ENCODE measurements at places on chromosomes 4 and X. TPM values are rescaled to one million over a fixed set of nuclear protein-coding genes. Genes with fewer than 3 reads are reported as not detected.

The PGAM4 gene
- not detected for total RNA-seq

The MAPK10 gene
- 24.1 TPM for total RNA-seq

The RIPPLY1 gene
- not detected for total RNA-seq

The ATP6AP1 gene
- total RNA-seq: 51.4 TPM

The FAM149A gene
- total RNA-seq: 51.4 TPM

The ADAMTS3 gene
- total RNA-seq: 0.33 TPM

The IDUA gene
- 37.6 TPM for total RNA-seq

The TMEM154 gene
- total RNA-seq: 0.52 TPM

The EDNRA gene
- total RNA-seq: 1.3 TPM

The TSPYL2 gene
- 28.3 TPM for total RNA-seq

The SLC16A2 gene
- 7.3 TPM for total RNA-seq

The FBXO8 gene
- total RNA-seq: 3.6 TPM

The F11 gene
- 53.1 TPM for total RNA-seq

GRCh38 chrX:53288189-53288588, 6.8 kb upstream of the IQSEC2 start:
- DNase-seq: peak; percentile 12

DNA sequence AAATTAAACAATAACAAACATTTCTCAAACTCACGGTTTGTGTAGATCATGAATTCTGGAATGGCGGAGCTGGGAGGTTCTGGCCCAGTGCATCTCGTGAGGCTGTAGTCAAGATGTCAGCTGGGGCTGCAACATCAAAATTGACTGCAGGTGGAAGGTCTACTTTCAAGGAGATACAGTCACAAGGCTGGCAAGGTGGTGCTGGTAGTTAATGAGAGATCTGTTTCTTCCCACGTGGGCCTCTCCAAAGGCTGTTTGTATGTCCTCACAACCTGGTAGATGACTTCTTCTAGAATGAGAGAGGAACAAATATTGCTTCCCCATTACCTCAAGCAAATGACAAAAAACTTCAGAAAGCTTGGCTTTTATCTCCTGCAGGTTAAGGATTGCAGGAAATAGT, 8.0 kb upstream of the PRDX4 start:
- DNase-seq: no peak

DNA sequence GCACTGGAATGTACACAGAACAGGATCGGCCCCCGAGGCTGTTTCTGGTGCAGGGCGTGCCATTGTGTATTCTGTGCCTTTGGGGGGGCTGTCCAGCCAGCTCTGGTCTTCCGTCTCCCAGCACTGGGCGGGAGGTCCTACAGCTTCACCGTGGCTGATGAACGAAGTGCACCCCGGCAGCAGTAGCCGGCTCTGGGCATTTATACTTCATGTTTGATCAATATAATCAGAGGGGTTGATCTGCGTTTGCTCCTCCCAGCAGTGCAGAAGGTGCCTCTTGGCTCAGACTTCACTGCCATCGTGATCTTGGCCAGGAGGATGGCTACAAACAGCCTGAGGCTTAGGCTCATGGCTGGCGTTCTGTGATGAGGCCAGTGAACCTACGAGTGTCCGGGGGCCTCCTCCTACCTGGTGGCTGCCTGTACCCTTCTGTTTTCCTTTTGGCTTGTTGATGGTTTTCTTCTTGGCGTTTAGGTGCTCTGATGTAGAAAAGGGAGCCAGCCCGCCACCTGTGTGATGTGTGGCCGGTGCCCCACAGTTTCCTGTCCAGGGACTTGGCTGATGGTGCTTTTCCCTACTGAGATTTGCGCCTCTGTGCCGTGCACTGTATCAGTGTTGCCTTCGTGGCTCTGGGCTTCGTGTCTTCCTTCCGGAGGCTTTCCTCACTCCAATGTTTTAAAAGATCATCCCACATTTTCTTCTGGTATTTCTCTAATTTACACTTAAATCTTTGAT, 31.2 kb upstream of the HGFAC start:
- no peak for DNase-seq

DNA sequence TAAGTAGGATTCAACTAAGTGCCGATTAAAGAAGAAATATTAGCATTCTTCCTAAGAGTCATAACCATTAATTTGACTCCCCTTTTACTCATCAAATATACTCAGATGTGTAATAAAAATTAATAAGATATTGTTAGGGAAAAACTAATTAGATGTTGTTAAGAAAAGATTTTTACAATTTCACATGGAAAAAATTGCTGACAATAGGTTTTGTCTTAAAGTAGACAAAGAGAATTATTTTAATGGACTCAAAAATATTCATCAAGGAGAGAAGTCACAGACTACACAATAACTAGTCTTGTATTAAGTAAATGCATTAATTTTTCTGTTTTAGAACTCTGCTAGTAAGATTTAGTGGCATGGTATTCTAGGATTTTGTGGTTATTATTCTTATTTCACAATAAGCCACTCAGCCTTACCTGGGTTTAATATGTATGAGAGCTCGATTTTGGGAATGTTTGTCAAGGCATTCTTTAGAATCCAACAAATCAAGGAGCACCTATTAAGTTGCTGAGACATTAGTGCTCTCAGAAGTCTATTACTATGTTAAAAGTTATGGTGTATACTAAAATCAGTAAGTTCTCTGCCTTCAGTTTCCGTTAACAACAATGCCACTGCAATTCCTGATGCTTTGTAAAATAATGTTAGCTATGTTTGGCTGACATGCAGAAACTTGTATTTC, 110.2 kb upstream of the UGT8 start:
- no peak for DNase-seq

- DNase-seq: no peak
Measured at GRCh38 chrX:152588206-152588605, 49.5 kb upstream of the GABRQ start.

DNA sequence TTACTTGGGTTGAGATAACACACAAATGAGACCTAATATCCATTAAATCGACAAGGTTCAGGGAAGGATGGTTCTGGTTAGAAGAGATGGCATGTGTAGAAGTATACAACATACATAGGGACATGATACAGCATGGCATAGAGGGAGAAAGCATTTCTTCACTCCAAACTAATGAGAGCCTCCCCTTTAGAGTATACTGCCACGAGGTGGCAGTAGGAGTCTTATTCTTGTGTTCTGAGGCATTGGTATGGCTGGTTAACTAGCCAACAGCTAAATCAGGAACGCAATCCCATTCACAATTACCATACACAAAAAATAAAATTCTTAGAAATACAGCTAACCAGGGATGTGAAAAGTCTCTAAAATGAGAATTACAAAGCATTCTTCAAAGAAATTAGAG, 29.1 kb upstream of the TRO start:
- peak; percentile 27 for DNase-seq

DNA sequence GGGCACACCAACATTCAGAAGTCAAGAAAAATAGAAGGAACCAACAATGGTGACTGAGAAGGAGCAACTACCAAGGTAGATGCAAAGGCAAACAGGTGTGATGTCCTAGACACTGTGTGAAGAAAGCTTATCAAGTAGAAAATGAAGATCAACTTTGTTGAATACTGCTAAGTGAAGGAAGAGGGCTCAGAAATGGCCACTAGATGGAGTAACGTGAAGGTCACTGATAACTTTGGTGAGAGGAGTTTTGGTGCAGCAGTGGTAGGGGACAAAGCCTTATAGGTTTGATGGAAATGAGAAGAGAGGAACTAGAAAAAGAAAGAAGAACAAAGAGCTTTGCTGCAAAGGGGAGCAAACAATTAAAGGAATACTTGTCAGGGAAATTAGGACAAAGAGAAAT, 23.5 kb downstream of the OTC start:
- peak; percentile 6 for DNase-seq

GRCh38 chrX:134963041-134963440, 27.8 kb upstream of the SMIM10 start:
- no peak for DNase-seq

- DNase-seq: no peak
Measured at GRCh38 chr4:150212485-150212884, 134.2 kb downstream of the DCLK2 start.

DNA sequence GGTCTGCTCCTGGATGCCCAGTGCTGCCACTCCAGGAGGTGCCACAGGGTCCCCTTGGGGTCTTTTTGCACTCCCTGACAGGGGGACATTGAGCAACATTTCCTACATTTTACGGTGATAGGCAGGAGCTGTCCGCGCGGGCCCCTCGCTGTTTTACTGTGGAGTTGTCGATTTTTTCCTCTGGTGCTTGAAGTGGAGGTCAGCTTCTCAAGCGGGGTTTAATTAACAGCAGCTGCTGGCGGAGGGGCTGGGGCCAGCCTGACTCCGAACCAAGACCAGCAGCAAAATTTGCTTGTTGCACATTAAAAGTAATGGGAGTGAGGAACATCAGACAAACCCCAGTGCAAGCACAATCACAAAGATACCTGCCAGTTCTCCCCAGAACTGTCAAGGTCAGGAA, 13.2 kb upstream of the SH3TC1 start:
- no peak for DNase-seq

- DNase-seq: no peak
Measured at GRCh38 chrX:113959912-113960626, 623.8 kb upstream of the HTR2C start.

DNA sequence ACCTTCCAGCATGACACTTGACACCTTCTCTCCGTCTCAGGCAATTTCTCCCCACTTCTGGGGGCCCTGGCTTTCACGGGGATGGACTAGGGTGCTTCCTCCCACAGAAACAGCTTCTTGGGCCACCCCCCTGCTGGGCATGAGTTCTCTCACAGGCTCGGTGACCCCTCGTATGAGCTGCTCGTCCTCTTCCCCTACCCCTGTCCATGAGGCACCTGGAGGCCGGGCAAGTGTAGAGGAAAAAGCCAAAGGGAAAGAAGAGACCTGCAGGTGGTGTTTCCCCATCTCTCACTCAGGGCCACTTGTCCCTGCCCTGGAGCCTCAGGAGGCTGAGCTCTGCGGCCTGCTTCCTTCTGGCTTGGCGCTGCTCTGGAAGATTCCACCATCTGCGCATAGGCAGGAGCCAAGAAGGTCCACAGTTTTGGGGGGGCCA, 1.9 kb upstream of the RGS12 start:
- DNase-seq: no peak

DNA sequence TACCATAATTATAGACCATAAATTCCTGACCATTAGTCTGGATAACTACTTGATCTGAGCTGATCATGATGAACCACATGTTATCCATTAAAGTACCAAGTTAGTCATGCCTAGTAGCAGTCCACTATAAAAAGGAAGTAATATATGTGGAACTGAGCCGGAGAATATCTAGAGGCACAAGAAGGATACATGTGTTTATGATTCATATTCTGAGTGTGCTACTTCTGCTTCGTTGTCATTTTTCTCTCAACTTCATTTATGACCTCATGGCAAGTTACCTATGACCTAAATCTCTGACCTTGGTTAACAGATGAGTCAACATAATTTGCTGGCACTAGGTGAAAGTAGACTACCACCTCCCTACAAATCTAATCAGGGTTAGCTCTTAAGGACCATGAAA, 56.5 kb upstream of the ANKRD17 start:
- no peak for DNase-seq

GRCh38 chr4:98657531-98658286, 702 bp downstream of the TSPAN5 start:
- no peak for DNase-seq

- DNase-seq: no peak
Measured at GRCh38 chr4:99653916-99654315, 3.7 kb downstream of the C4orf54 start.

GRCh38 chrX:16897445-16897844, 27.3 kb upstream of the RBBP7 start:
- no peak for DNase-seq

DNA sequence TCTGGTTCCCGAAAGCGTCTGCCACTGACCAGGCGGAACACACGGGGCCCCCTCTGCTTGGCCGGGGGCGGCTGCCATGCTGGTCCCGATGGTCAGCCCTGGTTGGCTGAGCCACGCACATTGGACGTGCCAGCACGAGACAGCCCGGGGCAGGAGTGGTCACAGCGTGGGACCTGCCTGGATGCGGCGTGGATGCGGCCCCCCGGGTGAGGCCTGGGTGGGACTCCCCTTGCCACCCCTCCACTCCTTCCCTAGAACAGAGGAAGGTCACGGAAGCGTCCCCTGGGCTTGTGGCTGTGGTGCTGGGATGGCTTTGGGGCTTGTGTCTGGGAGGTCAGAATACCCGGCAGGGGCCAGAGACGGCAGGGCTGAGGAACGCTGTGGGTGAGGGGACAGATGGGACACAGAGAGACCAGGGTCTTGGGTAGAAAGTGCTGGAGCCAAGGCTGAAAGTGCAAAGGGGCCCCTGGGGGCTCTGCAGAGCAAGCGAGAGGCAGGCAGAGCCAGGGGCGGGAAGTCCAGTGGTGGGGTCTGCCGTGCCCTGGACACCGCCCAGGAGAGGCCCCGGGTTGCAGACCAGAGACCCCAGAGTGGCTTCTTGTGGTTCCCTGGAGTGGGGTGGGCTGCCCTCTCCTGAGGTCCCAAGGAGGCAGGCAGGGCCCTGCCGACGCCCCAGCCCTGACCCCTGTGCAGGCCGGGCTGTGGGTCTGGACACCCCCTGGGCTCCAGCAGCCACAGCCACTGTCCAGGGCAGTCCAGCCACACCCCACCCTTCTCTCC, 8.6 kb upstream of the CPLX1 start:
- DNase-seq: no peak

GRCh38 chr4:88017516-88018297, 10.3 kb downstream of the PKD2 start:
- DNase-seq: no peak
